ENCODE measurements at places on chromosomes 1 and 21. TPM values are rescaled to one million over a fixed set of nuclear protein-coding genes. Genes with fewer than 3 reads are reported as not detected.

DNA sequence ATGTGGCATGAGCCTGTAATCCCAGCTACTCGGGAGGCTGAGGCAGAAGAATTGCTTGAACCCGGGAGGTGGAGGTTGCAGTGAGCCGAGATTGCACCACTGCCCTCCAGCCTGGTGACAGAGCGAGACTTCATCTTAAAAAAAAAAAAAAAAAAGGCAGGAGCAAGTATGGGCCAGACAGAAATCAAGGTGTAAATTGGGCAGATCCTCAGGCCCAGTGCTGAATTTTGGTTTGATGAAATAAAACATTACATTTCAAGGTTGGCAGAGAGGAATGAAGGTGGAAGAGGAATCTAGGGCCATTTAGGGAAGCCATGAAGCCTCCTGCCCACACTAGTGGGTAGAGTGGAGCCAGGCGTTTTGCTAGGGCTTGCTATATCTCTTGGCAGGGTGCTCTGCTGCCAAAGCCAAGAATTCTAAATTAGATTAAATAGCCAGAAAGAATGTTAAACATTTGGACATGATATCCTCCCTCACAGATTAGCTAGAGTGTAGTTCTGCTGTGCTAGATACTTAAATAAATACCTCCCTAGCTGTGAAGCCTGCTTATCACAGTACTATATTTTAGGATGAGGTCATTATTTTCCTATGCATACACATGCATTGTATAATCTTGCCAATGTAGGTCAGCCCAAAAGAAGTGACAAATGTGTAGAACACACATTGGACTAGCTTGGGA, 16.6 kb upstream of the LGALS8 start:
- no peak overlapping the region for H3K27ac ChIP-seq
- H3K4me1 ChIP-seq = peaks cover 26% of the 10 kb centered on the region
- H3K27me3 ChIP-seq = no peaks in the 10 kb centered on the region

DNA sequence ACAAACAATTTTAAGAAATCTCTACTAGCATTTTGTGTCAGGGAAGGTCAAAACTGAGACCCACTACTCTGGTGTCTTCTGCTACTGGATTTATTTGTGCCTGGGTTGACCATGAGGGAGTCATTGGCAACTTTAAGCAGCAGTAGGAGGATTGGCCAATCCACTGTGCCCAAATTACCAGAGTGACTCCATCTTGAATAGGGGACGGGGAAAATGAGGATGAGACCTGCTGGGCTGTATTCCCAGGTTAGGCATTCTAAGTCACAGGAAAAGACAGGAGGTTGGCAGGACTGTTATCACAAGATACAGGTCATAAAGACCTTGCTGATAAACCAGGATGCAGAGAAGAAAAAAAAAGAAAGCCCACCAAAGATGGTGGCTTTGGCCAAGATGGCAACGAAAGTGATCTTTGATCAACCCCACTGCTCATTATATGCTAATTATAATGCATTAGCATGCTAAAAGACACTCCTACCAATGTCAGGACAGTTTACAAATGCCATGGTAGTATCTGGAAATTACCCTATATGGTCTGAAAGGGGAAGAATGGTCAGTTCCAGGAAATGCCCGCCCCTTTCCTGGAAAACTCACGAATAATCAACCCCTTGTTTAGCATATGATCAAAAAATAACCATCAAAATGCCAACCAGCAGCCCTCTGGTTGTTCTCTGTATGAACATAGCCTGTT, 200.9 kb downstream of the LTN1 start:
- no peak overlapping the region for H3K4me3 ChIP-seq
- no peaks in the 10 kb centered on the region for H3K36me3 ChIP-seq
- peak; percentile 37 for DNase-seq
- H3K27ac ChIP-seq = no peak overlapping the region

DNA sequence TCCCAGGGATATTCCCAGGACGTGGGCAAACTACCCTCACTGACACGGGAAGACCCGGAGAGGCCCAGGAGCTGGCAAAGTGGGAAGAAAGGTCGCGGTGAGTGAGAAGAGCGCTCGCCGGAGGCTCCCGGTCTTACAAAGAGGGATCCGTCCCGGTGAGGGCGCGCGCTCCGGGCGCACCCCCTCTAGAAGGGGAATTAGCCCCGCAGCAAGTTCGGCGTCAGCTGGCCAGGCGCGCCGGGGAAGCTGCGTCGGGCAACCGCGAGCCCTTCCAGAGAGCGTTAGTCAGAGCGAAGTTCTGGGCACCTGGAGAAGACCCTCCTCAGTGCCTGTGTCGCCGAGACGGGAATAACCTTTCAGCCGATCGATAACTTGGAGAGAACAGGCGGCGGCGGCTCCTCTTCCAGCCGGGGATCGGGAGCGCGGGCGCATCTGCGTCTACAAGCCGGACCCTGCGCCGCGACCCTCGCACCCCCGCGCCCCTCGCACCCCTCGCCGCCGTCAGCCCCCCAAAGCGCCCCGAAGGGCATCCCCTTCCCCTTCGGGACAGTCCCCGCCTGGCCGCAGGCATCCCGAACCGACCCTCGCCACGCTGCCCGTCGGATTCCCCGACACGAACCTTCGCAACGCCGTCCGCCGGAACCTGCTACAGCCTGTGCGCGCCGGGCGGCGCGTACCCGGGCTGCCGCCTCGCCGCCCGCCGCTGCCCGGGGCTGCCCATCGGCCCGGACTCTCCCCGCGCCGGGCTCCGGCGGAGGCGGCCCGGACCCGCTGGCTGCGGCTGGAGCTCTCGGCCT, 485 bp downstream of the SIPA1L2 start:
- H3K4me1 ChIP-seq = peaks cover 33% of the 10 kb centered on the region
- H3K4me3 ChIP-seq = peak overlapping the region; percentile 73
- no peaks in the 10 kb centered on the region for H3K36me3 ChIP-seq

- H3K27me3 ChIP-seq = no peaks in the 10 kb centered on the region
- peak; percentile 2 for DNase-seq
- no peaks in the 10 kb centered on the region for H3K4me1 ChIP-seq
- H3K36me3 ChIP-seq = peaks cover 1% of the 10 kb centered on the region
Measured at GRCh38 chr21:46120301-46121285, 22.7 kb downstream of the COL6A2 start.

DNA sequence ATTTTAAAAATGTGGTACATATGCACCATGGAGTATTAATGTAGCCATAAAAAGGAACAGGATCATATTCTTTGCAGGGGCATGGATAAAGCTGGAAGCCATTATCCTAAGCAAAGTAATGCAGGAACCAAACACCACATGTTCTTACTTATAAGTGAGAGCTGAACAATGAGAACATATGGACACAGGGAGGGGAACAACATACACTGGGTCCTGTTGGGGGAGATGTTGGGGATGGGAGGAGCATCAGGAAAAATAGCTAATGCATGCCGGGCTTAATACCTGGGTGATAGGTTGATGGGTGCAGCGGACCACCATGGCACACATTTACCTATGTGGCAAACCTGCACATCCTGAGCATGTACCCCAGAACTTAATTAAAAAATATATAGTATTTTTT, 352.5 kb upstream of the KAZN start:
- DNase-seq = no peak
- no peaks in the 10 kb centered on the region for H3K4me1 ChIP-seq
- no peaks in the 10 kb centered on the region for H3K36me3 ChIP-seq
- peaks cover 2% of the 10 kb centered on the region for H3K27me3 ChIP-seq
- no peak overlapping the region for H3K4me3 ChIP-seq

The FCGR1A gene
- not detected for total RNA-seq

The CLIC6 gene
- 0.11 TPM for total RNA-seq

The SH3BGR gene
- 3.9 TPM for total RNA-seq

The OR2L8 gene
- not detected for total RNA-seq

Data from activated CD4-positive, alpha-beta T cell treated with anti-CD3 and anti-CD28 coated beads for 36 hours (primary cell).